ENCODE measurements at places on chromosomes 5 and 9.

DNA sequence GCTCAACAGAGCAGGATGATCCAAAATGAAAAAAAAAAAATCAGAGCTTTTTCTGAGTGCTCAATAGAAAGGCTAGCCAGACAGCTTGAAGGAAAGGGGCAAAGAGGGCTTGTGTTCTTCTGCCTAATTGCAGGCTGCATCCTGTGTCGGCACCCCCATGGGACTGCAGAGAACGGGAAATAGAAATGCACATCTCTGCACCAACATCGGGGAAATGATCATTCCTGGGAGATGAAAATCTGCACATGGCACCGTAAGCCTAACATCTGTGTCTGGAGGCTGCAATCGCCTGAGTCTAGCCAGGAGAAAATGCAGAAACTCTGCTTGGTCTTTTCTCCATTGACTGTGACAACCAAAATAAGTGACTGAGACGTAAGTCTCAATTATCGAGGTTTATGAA is 243.9 kb downstream of the ICE1 start:
- DNase-seq, result no peak

DNA sequence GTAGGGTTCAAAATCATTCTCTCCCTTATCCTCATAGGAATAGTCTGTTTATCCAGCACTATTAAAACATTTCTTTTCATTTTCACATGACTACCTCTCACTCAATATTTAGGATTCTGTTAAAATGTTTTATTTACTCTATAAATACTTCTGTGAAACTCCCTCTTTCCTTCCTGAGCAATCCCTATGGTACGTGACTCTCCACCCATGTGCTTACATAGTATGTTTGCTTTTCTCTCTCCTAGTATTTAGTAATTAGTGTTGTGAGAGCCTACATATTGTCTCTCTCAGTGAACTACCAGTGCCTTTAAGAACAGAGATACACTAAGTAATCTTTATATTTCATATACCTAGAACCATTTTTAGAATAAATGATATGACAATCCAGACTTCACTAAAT is 46.0 kb downstream of the PTPRD start:
- DNase-seq, result no peak

GRCh38 chr5:113205323-113205722 is 228.7 kb downstream of the DCP2 start:
- no peak for DNase-seq

DNA sequence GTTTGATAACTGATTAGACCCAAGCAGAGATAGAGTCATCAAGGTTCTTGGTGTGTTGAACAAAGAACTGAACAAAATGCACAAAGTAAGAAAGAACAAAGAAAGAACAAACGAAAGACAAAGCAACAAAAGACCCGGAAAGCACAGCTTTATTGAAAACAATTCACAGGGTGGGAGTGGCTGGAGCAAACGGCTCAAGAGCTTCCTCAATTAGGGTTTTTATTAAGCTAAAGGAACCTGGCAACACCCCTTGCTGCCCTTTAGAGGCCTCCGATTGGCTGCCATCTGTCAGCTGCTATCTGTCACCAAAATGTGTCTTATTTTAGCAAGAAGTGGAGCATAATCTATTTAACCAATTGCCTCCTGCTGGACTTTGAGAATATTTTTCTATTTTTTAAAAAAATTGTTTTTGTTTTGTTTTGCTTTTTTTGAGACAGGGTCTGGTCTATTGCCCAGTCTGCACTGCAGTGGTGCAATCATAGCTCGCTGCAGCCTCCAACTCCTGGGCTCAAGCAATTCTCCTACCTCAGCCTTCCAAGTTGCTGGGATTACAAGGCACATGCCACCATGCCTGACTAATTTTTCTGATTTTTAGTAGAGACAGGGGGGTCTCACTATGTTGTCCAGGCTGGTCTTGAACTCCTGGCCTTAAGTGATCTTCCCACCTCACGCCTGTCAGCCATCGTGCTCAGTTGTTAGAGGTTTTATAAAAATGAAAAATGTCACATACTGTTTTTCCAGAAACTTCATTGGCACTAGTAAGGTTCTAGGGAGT is 7.7 kb upstream of the ABO start:
- no peak for DNase-seq

- DNase-seq, result no peak
These were observed 37.8 kb upstream of the KIF2A start for GRCh38 chr5:62268234-62268633.

DNA sequence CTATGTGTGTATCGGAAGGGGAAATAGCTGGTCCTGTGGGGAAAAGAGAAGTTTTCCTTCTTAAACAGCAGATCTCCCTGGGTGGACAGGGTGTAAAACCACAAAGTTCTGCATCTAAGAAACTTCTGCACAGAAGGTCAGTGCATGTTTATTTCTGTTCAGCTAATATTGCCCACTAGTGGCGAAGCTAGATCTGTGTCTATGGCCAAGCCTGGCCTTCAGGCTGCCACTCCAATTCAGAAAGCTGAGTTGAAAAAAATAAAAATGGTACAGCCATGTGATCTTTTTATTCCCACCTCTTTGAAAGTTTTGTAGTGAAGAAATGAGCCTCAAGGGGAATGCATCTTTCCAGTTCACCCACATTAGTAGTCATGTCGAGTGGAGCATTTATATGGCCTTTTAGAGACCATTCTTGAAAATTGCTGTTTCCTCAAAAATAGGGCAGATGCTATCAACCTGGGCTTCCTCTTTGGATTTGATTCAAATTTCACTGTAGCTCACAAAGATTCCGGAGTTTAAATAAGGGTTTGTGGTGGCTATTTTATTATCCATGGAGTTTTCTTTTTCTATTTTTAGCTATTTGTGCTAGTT is 488.0 kb downstream of the PRELID2 start:
- DNase-seq, result no peak

DNA sequence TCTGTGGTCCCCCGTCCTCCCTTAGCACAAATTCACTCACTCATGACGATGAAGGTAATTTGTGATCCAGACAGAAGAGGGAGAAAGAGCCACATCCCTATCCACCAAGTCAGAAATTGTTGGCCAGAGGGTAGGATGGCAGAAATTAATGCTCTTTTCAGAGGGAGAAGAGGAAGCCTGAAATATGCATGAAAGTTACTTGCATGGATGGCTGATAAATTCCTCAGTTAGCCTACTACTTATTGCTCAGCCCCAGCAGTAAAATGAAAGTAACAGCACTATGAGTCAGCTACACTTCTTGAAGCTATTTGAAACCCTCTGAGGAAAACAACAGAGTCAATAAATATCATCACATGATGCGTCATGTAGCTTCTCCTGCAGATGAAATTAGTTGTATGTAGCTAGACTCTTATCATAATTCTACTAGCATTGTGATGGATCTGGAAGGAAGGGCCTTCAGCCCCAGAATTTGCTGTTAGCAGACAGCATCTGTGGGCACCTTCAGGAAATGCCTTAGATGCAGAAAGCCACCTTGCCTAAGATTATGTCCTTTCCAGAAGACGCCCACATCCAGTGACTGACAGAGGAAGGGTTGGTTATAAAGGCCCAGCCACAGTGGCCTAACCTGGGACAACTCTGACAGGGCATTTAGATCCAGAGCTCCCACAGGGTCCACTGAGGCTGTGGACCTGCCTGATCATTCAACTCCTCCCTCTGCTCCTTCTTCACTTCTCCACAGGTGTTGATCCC is 81.2 kb upstream of the CCDC112 start:
- DNase-seq, result no peak
